ENCODE measurements at places on chromosomes 2 and 18.

DNA sequence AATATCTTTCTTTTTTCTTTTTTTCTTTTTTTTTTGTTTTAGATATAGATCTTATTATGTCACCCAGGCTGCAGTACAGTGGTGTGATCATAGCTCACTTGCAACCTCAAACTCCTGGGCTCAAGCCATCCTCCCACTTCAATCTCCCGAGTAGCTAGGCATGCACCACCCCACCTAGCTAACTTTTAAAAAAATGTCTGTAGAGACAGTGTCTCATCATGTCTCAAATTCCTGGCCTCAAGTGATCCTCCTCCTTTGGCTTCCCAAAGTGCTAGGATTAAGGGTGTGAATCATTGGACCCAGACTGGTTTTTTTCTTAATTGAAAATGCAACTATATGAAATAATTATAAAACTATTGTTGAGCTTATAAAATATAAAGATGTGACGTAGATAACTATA is 9.8 kb upstream of the ZCCHC2 start:
- DNase-seq = no peak

- DNase-seq = no peak
These were observed 255.3 kb upstream of the AGAP1 start for GRCh38 chr2:235238537-235238936.

- no peak for DNase-seq
These were observed 138.3 kb downstream of the FAM124B start for GRCh38 chr2:224263571-224264043.

GRCh38 chr18:51275712-51276476 is 78.4 kb upstream of the MEX3C start:
- DNase-seq = no peak

DNA sequence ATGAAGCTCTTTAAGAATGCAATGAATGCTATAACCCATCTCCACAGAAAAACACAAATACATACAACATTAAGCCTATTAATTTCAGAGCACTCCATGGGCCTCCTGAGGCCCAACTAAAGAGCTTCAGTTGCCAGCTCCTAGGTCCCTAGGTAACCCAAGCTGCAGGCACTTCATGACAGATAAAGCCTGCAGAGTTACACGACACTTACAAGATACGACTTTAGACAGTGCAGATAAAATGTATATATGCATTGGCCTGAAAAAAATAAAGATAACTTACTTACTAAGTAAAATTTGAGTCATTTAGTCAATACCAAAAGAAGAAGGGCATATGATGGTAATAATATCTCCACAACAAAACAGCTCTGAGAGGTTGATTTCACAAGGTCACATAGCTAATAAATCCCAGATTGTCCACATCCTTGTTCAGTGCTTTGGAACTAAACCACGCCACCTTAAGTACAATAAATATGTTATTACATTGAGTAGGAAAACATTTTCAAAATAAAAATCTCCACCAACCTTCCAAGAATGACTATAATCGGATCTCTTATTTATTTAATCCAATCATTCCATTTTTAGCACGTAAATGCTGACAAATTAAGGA is 3.4 kb downstream of the MAP4K3 start:
- no peak for DNase-seq

DNA sequence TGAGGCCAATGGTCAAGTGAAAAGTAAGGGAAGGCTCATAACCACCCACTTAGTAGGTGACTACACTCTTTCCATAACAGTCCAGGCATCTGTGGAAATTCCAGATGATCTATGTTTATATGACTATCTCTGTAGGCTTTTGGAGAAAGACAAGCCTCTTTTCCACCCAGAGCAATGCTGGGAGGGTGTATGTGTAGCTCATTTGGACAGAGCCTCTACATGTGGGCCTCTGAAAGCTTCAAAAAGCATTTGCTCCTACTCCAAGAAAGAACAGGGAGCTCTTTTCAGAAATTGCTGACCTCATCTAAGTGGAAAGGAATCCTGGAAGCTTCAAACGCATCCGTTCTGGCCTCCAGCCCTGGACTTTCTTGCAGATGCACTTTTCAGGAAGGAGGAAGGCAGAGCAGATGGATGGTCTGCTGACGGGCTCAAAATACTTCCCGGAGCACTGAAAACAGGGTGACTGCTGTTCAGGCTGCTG is 308.7 kb downstream of the LRATD1 start:
- no peak for DNase-seq

DNA sequence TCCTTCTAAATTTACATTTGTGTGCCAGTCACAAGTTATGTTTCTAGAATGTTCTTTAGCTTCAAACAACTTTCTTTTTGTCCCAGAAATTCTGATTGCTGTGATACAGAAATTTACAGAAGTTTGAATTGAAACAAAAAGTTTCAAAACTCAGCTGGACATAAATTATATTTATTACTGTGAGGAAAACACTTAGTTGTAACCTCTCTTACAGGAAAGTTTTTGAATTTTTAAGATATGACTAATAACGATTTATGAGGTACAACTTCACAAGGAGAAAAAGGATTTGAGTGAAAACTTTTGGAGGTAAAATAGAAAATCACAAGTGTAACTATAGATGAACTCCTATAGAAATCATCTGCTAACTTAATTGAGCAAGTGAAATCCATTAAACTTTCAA is 205.3 kb downstream of the TMEM247 start:
- no peak for DNase-seq

DNA sequence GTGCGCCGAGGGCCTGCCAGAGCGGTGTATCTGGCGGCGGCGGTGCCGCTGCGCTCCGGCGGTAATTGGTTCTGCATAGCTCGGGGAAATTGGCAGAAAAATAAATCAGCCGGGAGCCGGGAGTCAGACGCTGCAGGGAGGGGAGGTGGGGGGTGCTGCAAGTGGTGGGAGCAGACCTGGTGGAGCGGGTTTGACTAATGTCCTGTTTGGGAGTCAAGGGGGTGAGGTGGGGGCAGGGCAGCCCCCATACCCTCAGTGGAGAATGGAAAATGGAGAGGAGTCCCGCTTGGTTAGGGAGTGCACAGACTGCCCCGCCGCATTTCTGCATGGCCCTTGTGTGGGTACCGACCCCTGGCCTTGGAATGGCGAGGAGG is 107.3 kb downstream of the DYSF start:
- DNase-seq = no peak

DNA sequence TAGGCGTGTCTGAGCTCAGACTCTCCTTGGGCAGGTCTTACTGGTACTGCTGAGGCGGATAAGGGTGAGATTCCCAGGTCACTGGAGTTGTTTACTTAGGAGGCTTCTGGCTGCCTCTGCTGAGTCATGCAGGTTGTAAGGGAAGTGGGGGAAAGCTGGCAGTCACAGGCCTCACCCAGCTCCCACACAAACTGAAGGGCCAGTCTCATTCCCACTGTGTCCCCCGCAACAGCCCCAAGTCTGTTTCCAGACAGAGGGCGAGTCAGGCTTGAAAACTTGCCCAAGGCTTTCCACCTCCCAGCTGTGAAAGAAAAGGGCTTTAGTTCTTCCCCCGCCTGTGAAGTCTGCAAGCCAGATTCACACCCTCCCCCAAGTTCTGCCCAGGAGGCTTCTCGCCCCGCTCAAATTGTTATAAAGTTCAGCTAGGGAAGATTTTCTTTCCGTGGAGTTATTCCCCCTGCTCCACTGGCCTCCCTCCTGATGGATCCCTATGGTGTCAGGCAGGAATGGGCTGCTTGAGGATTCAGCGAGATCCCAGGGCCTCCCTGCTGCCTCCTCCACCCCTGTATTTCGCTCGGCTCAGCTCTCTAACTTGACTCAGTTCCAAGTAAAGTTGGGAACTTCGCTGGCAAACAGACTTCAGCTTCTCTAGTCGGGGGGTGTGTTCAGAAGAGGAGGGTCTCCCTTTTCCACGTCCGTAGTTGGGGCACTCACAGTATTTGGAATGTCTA is 248.6 kb downstream of the NR4A2 start:
- peak; percentile 54 for DNase-seq

GRCh38 chr2:72363406-72363805 is 215.7 kb upstream of the CYP26B1 start:
- no peak for DNase-seq

GRCh38 chr18:54109131-54109683 is 115.3 kb downstream of the MBD2 start:
- DNase-seq = no peak

DNA sequence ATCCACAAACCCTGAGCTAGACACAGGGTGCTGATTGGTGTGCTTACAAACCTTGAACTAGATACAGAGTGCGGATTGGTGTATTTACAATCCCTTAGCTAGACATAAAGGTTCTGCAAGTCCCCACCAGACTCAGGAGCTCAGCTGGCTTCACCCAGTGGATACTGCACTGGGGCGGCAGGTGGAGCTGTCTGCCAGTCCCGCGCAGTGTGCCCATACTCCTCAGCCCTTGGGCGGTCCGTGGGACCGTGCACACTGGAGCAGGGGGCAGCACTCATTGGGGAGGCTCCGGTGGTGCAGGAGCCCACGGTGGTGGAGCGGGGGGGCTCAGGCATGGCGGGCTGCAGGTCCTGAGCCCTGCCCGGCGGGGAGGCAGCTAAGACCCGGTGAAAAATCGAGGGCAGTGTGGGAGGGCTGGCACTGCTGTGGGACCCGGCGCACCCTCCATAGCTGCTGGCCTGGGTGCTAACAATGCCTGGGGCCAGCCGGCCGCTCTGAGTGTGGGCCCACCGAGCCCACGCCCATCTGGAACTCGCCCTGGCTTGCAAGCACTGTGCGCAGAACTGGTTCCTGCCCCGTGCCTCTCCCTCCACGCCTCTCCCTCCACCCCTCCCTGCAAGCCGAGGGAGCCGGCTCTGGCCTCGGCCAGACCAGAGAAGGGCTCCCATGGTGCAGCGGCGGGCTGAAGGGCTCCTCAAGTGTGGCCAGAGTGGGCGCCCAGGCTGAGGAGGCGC is 75.6 kb downstream of the MOB4 start:
- DNase-seq = no peak

- no peak for DNase-seq
These were observed 396.3 kb downstream of the TRIB2 start for GRCh38 chr2:13113002-13113401.

- no peak for DNase-seq
These were observed 3.0 kb downstream of the SCG2 start for GRCh38 chr2:223598994-223599639.

GRCh38 chr18:6521803-6522418 is 107.2 kb upstream of the L3MBTL4 start:
- no peak for DNase-seq

GRCh38 chr2:231276987-231277386 is 78.6 kb downstream of the ARMC9 start:
- no peak for DNase-seq

DNA sequence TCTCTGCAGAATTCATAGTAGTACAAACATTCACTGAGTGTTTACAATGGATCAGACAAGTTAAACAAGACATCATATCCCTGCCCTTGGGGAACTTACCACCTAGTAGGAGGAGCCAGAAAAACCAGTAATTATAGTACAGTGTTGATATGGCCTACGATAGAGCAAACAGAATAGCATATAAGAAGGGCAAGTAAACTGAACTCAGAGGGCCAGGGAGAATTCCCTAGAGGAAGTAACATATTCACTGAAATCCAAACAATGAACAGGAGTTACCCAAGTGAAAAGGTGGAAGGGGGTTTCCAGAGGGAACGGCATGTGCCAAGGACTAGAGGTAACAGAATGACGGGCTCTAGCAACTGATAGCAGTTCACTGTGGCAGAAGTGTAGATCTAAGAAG is 34.1 kb downstream of the NHEJ1 start:
- no peak for DNase-seq

DNA sequence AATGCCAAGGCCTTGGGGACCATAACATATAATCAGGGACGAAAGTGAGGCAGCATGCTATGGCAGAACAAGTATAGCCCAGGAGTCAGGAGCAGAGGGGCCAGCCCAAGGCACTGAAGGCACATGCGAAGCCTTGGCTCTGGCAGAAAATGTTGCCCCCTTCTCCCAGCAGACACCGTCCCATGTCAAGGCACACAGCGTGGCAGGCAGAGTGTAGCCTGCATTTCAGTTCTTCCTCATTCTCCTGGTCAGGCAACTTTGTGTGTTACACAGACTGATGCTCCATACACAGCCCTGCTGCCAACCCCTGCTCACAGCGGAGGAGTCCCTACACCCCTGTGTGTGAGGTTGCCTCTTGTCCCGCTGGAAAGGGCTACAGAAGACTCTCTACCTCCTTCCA is 480.8 kb downstream of the BCL11A start:
- DNase-seq = no peak

- DNase-seq = no peak
These were observed 1042.3 kb upstream of the NRXN1 start for GRCh38 chr2:52074130-52074719.

DNA sequence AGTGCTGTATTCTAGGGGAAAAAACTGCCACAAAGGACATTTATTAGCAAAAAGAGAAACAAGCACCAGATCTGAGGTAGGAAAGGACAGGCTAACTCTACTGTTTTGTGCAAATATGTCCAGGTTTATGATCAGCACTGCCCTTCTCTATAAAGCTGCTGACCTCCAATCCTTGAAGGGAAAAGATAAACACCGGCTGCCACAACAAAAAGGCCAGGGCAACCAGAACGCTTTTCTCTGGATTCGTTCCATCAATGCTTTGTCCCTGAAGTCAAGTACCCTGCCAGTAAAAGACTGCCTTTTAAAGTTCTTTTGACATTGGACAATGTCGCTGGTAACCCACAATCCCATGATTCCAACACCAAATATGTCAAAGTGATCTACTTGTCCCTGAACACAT is 21.0 kb downstream of the SMAD2 start:
- no peak for DNase-seq

DNA sequence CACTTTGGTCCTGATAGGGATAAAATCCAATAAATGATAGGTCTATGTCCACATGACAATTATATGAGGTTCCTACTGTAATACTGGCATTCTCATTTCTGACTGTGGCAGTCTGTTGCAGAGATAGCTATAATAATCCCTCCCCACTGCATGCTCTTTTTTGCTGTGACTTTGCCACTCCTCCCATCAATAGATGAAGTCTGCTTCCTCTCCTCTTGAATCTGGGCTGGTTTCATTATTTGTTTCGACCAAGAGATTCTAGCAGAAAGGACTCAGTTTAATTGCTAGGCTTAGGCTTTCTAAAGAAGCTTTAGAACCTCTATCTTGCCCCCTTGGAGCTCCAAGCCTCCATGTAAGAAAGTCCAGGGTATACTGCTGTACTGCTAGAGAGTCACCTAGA is 23.3 kb upstream of the CREB1 start:
- no peak for DNase-seq

GRCh38 chr2:98664323-98664722 is 55.9 kb downstream of the UNC50 start:
- peak; percentile 13 for DNase-seq

GRCh38 chr2:130358420-130359350 is 2.8 kb downstream of the PTPN18 start:
- DNase-seq = no peak

GRCh38 chr18:53798516-53798915 is 426.0 kb downstream of the MBD2 start:
- DNase-seq = no peak

DNA sequence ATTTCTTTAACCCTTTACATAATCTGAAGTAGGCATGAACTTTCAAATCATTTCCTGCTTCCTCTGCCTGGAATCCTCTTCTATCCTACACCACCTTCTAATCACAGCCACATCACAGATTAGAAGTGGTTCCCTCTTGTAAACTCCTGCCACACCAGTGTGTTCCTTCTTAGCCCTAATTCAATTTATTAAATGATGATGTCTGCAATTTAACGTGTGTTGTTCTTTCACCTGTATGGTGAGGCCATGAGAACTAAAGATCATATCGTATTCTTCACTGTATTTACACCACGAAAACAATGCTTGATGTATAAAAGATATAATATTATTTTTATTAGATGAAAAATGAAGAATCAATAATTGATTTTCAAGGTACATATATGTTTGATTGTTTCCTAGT is 494.3 kb downstream of the EPHA4 start:
- no peak for DNase-seq

- no peak for DNase-seq
These were observed 60.1 kb upstream of the CD28 start for GRCh38 chr2:203646266-203646864.

GRCh38 chr2:216563646-216564045 is 65.0 kb downstream of the RPL37A start:
- DNase-seq = no peak
